ENCODE measurements at places on chromosomes 3 and 15.

- no peak for DNase-seq
These were observed 63.9 kb downstream of the CRTC3 start for GRCh38 chr15:90593499-90594158.

DNA sequence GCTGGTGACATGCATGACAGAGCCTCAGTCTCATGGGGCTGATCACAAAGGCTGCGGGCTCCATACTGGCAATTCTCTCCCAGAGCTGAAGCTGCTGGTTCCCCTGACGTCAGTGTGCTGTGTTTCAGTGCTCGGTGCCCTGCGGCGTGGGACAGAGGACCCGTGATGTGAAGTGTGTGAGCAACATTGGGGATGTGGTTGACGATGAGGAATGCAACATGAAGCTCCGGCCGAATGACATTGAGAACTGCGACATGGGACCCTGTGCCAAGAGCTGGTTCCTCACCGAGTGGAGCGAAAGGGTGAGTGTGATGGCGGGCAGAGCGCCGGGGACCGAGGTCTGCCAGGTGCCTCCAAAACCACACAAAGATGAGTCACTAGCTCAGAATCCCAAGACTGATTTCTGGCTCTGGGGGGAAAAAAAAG lies 62.0 kb upstream of the NR2E3 start:
- no peak for DNase-seq

DNA sequence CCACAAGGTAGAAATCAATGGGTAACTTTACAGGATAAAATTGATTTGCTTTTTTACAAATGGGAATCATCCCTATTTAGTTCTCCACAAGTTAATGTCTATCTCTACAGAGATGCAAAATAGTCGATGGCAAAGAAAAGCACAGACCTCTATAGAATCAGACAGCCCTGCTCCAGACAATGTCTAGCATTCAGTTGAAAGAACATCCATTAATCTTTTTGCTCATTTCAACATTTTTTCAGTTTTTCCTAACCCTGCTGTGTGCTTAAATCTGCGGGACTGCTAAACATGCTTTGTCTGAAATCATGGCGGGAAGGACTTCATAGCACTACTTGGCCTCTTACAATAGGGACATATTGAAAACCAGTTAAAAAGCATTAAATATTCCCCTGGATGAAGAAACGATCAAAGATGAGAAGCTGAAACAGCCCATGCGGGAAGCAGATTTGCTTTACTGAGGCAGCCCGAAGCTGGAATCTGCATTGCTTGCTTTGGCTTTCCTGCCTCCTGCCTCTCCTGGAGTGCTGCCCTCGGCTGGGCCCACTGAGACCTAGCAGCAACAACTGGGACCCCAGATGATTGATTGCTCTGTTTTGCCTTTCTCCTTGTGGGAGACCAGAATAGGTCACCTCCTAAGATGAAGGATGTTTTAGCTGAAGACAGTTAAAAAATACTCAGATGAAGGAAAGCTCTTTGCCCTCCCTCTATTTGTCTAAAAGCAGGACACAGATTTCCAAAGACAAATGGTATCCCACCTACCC lies 38.5 kb upstream of the RASGRP1 start:
- no peak for DNase-seq

DNA sequence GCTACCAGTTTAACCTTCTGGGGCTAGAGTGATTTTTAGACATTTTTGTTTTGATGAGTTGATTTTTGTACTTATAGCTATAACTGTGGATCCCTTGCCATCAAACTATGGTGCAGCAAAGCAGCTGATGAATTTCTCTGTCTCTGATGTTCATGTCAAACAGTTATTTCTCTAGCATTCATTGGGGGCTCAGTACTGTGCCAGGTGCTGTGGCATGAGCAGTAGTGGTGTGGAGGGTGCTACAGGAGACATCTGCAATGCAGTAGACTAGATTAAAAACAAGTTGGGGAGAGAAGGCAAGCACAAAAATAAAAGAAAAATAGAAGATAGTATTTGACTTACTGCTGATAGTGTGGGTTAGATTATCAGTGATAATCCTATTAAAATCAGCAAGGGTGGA lies 95.3 kb downstream of the AKAP13 start:
- no peak for DNase-seq

DNA sequence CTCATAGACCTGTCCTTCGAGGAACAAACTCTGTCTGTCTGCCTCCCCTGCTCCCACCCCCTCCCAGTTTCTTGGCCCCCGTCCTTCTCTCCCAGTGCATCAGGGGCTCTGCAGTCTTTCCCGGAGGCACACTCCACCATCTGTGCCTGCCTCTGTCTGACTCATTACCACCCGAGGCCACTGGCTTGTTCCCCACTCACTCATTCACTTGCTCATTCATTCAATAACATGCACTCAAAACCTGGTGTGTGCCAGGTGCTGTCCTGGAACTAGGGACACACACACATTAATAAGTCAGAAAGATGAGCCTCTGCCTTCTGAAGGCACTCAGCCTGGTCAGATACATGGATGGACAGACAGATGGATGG lies 12.4 kb downstream of the AMIGO3 start:
- no peak for DNase-seq

GRCh38 chr3:52650439-52650838 lies 35.3 kb downstream of the PBRM1 start:
- no peak for DNase-seq

DNA sequence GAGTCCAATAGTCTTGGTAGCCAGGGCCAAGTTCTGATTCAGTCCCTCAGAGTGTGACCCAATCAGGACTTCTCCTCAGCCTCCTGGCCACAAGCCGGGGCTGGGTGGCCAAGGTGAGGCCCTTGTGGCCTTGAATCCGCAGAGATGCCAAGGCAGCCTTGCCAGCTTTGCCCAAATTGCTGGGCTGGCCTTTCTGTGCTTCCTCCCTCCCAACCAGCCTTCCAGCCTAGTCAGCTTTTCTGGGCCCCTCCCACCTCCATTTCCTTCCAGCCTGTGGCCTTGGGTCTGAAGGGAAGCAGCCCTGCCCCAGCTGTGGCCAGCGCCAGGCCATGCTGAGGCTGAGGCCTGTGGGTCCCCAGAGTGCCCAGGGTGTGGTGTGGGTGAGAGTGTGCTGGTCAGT lies 34.3 kb upstream of the ANKDD1A start:
- no peak for DNase-seq

DNA sequence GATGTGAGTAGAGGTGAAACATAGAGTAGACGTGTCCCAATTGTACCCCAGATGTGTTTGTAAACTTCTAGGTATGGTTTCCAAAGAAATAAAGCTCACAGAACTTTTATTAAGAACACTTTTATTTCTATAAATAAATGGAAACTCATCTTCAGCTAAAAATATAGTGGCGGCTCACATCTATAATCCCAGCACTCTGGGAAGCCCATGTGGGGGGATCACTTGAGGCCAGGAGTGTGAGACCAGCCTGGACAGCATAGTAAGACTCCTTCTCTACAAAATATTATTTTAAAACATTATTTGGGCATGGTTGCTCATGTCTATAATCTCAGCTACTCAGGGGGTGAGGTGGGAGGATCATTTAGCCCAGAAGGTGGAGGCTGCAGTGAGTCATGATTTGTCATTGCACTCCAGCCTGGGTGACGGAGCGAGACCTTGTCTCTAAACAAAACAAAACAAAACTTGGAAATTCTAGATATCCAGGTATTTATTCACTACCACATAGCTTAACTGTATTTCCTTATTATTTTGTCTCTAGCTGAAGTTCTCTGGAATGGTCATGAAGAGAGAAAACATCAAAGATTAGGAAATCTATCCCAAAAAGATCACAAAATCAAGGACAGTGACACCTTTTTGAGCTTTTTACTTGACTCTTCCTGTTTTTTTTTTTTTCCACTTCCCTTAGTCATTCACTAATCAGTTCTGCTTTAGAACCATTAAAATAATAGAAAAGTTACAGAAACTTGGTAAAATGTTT lies 258.1 kb downstream of the TIGIT start:
- DNase-seq, result no peak

DNA sequence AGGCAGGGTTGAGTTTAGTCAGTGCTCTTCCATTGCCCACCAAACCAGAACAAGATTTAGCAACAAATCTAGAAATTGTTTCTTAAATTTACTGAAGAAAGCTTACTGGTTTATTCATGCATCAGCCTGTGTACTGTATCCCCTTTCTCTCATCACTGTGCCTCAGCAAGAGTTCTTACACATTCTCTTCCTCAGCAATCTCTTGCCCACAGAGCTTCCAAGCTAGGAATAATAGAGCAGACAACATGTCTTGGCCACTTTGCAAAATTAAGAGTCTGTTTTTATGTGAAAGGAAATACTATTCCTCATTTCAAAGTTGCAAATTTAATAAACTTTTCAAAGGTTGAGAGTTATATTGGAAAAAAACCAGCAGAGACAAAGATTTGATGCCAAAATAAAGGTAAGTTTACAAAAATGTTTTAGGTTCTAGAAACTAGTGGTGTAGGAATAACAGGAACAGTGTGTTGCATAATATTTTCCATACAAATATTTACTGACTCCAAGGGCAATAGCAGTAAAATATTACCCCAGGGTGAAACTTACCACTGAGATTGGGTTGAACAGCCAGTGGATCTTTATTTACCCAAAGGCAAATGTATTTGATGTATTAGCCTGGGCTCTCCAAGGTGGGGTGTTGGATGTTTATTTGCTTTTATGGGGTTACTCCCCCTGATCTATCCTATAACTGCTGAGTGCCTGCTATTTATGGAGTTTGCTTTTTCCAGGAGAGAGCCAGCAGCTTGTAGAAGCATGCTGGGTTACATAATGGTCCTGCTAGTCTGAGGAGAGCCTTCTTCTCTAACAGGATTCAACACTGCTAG lies 276.7 kb downstream of the ADAMTSL3 start:
- no peak for DNase-seq

DNA sequence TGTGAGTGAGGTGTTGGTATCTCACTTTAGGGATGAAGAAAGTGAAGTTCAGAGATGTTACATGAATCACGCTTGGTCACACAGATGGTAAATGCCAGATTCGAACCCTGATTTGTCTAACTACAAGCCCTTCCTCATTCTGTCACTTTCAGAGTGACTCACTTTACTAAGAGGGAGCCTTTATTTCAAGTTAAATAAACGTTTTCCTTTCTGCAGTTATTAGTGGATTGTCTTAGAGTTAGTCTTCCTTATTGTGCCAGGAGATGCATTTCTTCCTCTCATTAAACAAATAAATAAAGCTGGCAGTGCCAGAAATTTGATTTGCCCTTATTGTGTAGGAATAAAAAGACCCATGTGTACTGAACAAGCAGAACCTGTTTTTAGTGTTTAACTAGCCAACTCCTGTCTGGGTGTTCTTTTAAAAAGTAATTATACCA lies 162.5 kb downstream of the AKAP13 start:
- DNase-seq, result no peak

- DNase-seq, result no peak
These were observed 299.1 kb upstream of the TRIM42 start for GRCh38 chr3:140378571-140379340.

DNA sequence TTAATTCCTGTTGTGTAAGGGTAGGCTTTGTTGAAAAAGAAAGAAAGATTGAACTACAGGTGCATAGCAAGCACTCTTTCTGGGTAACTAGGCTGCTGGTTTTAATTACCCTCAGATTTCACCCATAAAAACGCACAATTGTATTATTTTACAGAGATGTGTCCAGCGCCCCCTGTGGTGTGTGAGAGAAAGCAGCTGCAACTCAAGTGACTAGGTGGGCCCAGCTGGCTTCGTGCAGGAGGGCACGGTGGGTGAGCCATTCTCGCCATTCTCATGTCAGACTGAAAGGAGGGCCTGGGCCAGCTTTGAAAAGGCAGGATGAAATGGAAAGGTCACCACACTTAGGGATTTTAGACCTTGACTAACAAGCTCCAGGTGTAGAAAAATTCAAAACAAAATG lies 122.6 kb downstream of the LRIG1 start:
- DNase-seq, result no peak

DNA sequence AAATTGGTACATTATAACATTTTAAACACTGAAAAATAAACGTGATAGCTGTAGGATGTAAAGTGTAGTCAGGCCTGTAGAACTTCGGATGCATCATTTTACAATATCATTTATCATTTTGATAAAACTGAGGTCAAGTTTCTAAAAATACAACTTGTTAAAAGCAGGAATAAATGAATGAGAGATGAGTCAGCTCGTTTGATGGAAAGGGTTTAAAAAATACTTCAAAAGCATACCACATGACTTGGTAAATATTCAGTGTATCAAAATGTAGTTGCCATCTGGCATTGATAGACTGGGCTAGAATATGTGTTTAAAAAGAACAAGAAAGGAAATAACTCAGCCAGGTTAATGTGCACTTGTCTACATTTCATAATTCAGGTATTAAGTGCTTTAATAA lies 357.0 kb downstream of the TIGIT start:
- no peak for DNase-seq

DNA sequence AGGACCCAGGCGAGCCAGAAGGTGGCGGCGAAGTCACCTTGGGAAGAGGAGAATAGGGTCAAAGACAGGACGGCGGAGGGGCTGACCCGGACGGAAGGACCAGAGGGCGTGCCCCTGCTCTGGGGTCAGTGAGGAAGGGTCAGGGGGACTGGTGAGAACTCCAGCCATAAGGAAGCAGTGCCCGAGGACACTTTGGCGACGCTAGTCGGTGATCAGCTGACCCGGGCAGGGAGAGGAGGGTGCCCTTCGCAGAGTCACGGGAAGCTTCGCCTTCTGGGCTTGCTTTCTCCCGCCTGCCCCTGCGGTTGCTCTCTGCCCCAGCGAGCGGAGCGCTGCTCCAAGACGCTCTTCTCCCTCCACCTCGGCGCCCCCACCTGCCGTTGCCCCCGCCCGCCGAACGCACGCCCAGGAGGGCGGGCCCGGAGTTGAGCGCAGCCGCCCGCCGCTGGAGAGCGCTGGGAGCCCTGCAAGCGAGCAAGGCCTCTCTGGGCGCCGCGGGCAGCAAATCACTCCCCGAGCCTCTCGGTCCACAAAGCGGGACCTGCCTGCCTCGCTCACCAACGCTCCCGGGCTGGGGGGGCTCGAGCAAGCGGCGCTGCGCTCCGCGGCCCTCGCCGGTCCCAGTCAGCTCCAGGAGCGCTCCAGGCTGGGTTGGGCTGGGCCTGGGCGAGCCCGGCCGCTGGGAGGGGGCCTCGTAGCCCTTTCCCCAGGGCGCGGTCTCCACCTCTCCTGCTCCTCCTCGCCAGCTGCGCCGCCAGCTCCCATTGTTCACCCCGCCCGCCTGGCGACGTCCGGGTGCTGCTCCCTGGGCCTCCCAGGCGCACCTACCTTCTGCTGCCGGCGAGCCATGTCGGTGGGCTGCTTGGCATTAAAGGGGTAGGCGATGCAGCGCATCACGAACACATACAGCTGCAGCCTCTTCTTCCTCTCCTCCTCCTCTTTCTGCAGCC lies 1.2 kb downstream of the CADPS start:
- no peak for DNase-seq

DNA sequence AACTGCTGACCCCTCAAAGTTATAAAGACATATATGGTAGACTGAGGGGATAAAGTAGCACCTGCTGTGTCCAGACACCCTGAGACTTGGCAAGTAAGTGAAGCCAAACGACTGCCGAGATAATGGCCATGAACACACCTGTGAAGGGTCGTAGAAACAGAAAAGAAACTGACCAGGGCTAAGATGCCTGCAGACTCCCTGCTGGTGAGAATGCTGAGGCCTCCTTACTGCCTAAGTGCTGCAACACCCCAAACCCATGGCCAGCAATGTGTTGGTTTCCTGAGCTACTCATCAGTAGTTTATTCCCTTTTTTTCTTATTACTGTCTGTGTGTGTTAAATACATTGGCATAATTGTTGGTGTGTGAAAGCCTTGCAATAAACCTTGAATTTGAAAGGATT lies 233.8 kb downstream of the ZNF385D start:
- DNase-seq, result no peak

- no peak for DNase-seq
These were observed 42.5 kb upstream of the MYO5C start for GRCh38 chr15:52338058-52338457.
